ENCODE measurements at places on chromosomes 6 and 20.

GRCh38 chr6:109896341-109896740, 81.8 kb upstream of the GPR6 start:
- DNase-seq, result peak; percentile 1

GRCh38 chr6:108592371-108593337, 31.9 kb downstream of the FOXO3 start:
- DNase-seq, result peak; percentile 92

DNA sequence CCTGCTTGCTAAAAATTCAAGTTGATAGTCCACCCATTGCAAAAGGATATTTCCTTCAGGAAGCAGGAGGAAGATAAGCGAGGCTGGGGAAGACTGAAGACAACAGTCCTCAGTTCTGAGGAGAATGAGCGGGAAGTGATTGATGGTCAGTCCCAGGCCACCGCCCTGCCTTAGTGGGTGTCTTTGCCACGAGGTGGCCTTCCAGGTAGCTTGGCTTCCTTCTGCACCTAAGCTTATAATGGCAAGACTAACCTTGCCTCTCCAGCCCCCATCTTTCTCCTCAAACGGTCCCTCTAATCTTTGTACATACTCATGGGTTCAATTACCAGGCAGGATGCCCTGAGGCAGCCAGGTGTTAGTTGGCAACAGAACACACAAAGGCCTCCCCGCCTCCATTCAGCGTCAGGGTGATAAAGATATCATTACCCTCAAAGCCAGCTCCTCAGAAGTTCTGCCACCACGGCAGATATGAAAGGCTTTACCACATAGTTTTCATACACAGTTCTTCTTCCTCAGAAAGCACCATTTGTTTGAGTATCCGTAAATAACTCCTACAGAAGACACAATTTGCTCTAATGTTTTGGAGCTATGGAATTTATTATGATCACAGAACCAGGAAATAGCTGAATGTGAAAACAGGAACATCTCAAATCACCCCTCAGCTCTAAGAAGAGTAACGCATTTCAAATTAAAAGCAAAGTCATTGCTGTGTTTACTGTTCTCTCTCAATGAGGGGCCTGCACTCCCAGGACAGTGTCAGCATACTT, 249.4 kb downstream of the ATXN1 start:
- DNase-seq, result no peak

GRCh38 chr20:18728165-18728869, 85.3 kb upstream of the SCP2D1 start:
- DNase-seq, result no peak

GRCh38 chr6:65700561-65700960, 6.5 kb downstream of the EYS start:
- DNase-seq, result no peak

- no peak for DNase-seq
Measured at GRCh38 chr6:145276756-145277155, 458.6 kb downstream of the EPM2A start.

DNA sequence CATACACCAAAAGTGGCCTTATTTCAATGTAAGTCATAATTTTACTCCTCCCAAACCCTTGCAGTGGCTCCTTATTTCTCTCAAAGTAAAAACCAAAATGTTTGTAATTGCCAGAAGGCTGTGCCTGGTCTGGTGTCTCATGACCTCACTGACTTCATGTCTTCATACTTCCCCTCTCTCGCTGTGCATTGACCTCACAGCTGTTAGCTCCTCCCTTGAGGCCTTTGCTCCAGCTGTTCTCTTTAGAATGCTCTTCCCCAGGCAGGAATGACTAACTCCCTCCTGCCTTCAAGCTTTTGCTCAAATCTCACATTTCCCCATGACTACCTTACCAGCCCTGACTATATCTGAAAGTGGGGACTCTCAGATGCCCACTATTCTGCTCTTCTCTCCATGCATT, 83.3 kb downstream of the MTFR2 start:
- no peak for DNase-seq

DNA sequence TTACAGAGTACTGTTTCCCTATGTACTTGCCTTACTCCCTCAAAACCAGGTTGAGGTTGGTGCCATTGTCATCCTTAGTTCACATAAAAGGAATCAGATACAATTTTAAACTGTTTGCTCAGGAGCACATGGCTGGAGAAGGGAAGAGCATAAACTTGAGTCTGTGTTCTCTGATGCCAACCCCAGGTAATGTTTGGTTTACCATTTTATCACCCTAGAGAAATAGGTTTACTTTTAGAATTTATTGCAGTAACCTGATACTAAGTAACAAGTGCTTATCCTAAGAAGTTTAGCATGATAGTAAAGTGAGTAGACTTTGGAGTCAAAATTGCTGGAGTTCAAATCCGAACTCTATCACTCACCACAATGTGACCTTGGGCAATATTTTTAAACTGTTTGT, 86.3 kb downstream of the RFPL4B start:
- no peak for DNase-seq

GRCh38 chr6:136890194-136890839, 31.8 kb upstream of the SLC35D3 start:
- no peak for DNase-seq

DNA sequence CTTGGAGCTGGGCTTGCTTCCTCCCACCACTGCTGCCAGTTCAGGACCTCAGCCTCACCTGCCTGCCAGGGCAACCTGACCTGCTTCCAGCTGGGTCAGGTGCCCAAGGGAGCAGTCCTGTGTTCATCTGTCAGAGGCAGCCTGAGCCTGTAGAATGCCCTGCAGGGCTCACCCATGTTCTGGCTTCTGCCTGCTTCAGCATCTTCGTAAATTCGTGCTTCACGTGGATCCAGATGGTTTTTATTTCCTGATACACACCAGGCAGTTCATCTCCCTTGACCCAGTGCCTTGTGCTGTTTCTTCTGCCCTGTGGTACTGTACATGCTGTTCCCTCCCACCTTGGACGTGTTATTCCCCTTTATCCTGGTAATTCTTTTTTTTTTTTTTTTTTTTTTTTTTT, 50.2 kb downstream of the ARID1B start:
- DNase-seq, result peak; percentile 6

DNA sequence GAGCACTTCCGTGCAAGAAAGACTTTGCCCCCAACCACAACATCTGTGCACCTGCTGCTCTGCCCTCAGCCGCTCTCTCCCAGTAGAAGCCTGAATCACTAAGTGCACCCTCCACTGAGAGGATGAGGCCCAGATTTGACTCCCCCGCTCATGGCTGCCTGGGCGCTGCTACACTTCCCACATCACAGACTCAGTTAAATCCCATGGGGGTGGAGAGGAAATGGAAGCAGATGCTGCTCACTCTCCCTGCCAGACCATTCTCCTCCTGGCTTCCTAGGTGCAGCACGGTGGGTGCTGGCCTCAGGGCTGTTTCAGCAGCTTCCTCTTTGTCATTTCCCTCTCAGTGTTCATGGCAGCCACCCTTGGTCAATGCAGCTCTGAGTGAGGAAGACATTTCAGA, 4.8 kb downstream of the CST5 start:
- no peak for DNase-seq

- no peak for DNase-seq
Measured at GRCh38 chr6:118770112-118770788, 118.9 kb upstream of the CEP85L start.

DNA sequence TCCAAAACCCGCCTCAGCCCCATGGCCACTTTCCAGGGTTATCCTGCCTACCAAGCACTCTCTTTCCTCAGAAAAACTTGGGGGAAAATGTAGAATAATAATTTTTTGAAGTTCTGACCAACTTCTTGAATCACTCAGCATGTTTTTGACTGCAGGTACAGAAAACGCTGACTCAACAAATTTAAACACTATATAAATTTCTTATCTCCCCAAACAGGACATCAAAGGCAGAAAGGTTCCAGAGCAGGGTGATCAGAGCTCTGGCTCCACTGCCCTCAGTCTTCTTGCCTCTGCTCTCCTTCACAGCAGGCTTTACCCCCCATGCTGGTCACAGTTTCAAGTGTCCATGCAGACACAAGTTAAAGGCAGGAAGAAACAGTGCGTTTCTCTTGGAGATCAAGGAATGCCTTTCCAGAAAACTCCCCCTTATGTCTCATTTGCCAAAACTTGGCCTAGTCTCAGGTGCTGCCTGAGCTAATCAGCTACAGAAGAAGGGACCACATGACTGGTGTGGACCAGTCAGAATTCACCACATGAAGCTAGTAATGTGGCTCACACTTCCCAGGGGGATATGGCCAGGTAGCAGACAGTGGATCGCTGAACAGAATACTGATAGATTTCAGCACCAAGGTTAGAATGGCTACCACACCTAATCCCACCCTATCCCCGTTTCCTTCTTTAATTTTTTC, 24.4 kb upstream of the SLC17A3 start:
- DNase-seq, result no peak

DNA sequence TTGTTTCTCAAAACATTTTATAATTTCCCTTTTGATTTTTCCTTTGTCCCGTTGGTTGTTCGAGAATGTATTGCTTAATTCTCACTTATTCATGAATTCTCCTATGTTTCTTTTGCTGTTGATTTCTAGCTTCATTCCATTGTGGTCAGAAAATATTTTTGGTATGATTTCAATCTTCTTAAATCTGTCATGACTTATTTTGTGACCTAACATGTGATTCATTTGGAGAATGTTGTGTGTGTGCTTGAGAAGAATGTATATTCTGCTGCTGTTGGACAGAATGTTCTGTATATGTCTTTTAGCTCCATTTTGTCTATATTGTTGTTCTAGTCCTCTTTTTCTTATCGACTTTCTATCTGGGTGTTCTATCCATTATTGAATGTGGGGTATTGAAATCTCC, 286.2 kb upstream of the RNF217 start:
- DNase-seq, result no peak

DNA sequence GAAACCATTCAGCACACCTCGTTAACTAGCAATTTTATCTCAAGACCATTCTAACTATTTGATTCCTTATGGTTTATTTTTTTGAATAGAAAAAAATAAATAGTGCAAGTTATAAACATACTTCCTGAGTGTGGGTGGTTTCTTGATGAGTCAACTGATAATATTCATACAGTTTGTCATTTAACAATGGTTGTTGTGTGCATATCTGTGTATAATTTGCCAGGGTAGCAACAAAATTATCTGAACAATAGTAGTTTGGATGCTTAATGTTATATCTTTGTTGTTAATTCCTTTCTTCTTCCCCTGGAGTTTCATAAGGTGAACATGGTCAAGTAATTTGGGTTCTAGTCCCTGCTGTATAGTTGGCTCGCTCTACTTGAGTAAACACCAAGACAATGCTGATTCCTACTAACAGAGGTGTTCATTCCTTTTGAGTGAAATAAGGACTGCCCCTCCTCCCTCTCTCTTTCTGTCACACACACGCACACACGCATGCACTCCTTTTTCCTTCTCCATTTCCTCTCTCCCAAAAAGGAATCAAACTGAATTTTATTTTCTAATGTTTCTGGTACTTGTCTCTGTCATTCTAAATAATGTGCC, 938.1 kb upstream of the EPHA7 start:
- DNase-seq, result no peak

DNA sequence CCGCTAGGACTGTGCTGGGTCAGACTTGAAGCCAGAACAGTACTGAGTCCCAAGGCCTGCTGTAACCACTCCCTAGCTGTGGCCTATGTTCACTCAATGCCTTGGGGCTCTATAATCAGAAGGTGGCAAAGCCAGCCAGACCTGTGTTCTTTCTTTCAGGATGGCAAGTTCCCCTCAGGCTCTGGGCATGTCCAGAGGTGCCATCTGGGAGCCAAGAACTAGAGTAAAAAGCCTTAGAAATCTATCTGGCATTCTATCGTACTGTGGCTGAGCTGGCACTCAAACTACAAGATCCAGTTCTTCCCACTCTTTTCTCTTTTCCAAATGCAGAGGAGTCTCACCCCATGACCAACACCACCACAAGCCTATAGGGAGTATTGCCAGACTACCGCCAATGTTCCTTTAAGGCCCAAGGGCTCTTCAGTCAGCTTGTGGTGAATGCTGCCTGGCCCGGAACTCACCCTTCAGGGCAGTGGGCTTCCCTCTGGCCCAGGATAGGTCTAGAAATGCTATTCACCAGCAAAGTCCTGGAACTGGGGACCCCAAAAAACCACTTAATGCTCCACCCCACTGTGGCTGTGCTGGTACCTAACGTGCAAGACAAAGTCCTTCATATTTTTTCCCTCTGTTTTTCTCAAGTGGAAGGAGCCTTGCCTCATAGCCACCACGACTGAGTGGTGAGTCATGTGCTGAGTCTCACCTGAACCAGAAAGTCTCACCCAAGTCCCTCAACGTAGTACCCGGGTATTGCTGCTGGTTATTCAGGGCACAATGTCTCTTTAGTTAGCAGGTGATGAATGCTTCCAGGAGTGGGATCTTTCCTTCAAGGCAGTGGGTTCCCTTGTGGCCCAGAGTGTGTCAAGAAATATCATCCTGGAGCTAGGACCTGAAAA, 8.6 kb upstream of the SIRPB2 start:
- no peak for DNase-seq

DNA sequence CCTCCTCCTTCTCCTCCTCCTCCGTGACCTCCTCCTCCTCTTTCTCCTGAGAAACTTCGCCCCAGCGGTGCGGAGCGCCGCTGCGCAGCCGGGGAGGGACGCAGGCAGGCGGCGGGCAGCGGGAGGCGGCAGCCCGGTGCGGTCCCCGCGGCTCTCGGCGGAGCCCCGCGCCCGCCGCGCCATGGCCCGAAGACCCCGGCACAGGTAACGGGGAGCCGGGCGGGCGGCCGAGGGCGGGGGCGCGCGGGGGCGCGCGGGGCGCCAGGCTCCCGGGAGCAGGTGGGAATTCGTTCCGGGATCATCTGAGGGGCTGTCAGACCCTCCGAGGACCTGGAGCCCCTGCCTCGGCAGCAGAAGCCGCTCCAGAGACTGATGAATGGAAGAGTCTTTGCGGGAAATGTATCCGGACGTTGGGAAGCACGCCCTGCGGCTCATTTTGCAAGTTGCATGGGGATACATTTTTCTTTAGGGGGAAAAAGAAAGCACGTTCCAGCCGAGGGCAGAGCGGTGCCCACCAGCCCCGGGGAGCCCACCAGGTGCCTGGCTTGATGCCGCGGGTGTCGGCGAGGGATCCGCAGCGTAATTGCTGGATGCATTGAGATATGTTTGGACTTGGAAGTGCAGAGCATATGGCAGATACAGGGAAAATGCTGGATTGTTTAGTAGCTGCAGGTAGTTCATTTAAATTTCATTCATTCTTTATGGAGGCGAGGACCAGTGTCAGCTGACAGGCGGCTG, 394 bp downstream of the MYB start:
- no peak for DNase-seq

- peak; percentile 93 for DNase-seq
Measured at GRCh38 chr6:33320315-33321181, 3.0 kb upstream of the ZBTB22 start.

- DNase-seq, result peak; percentile 47
Measured at GRCh38 chr6:41967312-41968287, 26.0 kb upstream of the CCND3 start.

DNA sequence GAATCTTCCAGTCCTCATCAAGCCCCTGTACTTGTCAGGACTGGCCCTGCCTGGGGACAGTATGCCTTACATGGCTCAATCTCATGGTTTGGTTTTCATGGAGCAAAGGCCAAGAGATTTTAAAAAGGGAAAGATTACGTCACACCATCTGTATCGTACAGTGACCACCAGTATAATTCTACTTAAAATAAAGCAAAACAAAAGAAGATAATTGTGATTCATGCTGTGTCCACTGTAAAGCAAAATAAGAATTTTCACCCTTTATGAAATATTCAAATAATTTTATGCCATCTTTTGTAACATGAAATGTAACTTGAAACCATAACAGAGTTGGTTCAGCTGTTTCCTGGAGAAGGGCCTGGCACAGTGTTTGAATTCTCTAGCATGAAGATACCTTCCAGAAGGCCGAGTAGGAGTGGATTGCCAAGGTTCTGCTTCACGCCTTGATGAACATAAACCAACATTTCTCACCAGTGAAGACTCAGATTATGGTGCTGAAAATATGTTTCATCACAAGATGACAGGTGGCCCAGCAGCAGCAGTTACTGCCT, 486.5 kb downstream of the RFPL4B start:
- DNase-seq, result no peak
